ENCODE measurements at places on chromosomes 11 and 22.
A peak's percentile ranks its signal among the peaks of the same experiment; 100 is the strongest.

DNA sequence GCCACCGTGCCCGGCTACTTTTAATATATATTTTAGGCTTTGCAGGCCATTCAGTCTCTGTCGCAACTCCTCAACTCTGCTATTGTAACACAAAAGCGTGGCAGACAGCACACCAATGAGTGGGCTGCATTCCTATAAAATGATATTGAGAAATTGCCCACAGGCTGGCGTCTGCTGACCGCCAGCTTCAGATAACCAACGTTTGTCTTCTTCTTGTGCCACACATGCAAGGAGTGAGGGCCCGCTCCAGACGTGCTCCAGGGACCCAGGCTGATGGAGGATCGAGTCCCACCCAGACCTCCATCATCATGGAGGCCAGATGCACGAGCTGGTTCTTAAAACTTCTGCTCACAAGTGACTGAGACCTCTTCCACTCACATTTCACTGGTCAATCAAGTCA lies 35.4 kb upstream of the LINC01488 start:
- no peak for DNase-seq

DNA sequence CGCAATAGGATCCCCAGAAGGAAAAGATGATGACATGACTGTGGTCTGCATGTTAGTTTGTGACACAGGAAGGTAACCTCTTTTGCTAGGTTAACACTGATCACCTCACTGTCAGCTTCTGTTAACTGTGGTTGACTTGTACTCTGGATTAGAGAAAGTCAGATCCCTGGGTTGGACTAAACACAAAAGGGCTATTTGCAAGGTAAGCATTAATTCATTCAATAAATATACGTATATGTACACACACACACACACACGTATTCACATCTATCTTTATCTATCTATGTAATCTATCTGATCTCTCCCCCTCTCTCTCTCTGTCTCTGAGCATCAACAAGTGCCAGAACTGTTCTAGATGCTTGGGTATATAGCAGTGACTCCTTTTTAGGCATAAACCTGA lies 136.1 kb upstream of the SNX19 start:
- no peak for DNase-seq

- no peak for DNase-seq
Observed at GRCh38 chr22:41911001-41911611, 3.8 kb downstream of the SHISA8 start.

DNA sequence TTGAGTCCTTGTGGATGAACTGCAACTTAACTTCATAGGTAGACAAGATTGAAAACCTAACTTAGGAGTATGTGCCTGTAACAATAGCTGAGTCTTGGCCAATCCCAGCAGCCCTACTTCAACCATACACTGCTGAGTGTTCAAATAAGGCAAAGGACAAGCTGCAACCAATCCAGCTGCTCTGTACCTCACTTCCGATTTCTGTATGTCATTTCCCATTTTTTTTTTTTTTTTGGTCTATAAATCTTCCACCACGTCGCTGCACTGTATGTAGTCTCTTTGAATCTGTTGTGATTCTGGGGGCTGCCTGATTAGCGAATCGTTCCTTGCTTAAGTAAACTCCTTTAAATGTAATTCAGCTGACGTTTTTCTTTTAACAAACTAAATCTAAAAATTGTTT lies 35.4 kb upstream of the FLI1 start:
- no peak for DNase-seq

DNA sequence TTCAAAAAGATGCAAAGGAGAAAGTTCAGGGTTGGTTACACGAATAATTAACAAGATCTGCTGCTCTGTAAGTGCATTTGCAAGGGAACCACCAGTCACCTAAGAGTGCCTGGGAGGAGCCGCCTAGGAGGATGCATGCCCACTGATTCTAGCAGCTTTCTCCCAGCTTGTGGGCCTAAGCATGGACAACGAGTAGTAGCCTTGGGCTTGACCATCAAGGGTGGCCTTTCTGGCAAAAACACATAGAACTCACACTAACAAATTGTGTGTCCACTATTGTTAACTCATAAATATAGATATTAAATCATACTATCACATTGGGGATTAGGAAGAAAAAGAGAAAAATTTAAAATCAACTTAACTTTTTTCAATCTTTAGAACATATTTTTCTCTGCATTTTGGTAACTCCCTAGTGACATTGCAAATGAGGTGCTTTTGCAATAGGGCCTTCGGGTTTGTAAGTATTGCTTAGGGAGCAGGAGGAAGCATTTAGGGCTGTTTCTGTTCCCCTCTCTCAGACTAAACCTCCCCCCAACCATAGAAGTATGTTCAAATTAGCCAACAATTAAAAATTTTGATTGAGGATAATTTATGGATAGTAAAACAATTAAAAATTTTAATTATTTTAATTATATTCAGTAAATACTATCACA lies 57.3 kb upstream of the CEP295 start:
- no peak for DNase-seq

- no peak for DNase-seq
Observed at GRCh38 chr11:119029069-119029339, 1.7 kb downstream of the SLC37A4 start.

DNA sequence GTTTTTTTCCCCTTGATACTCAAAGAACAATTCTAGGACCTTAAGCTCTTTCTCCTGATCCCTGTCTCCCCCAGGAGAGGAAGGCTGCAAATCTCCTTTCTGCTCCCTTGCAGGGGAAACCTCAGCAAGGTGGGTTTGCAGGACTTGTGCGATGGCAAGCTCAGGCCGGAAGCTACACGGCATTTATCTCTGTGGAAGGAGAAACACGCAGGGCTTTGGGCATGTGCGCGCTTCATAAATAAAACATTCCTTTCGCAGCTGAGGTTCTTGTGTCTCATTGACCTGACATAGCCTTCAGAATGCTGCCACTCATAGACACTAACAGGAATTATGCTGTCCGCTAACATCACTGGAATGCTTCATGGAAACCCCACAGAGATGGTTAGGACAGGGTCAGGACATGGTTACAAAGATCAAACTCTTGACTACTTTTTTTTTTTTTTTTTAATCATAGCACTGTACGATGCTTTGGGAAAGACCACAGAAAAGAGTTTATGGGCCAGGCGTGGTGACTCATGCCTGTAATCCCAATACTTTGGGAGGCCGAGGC lies 42.6 kb downstream of the SLN start:
- DNase-seq, result no peak

- no peak for DNase-seq
Observed at GRCh38 chr11:75797116-75797515, 17.9 kb upstream of the UVRAG start.

- peak; percentile 6 for DNase-seq
Observed at GRCh38 chr11:70506986-70507385, 108.7 kb downstream of the CTTN start.

GRCh38 chr11:48109046-48109666 lies 107.5 kb upstream of the OR4B1 start:
- DNase-seq, result peak; percentile 80

- DNase-seq, result no peak
Observed at GRCh38 chr22:18060646-18061620, 16.9 kb upstream of the PEX26 start.

DNA sequence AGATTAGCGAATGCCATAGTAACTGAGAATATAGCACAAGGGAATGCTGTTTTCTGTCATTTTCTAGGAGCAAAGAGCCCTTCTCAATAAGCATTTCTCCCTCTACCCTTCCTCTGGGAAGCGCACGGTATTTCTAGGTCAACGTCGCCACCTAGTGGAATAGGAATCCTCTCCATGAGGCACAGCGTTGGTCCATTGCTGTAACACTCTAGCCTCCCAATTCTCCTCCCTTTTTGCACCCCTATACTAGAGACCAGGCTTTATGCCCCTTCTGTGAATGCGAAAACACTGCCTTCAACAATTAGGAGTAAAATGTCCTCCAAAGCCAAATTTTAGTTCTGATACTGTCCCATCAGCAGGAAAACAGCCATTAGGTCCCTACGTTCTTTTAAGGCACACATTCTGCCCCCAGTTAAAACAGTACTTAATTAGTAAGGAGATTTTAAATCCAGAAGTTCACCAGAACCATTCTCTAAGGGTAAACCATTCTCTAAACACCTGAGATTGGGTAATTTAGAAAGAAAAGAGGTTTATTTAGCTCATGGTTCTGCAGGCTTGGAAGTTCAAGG lies 12.8 kb upstream of the HYLS1 start:
- DNase-seq, result peak; percentile 28

DNA sequence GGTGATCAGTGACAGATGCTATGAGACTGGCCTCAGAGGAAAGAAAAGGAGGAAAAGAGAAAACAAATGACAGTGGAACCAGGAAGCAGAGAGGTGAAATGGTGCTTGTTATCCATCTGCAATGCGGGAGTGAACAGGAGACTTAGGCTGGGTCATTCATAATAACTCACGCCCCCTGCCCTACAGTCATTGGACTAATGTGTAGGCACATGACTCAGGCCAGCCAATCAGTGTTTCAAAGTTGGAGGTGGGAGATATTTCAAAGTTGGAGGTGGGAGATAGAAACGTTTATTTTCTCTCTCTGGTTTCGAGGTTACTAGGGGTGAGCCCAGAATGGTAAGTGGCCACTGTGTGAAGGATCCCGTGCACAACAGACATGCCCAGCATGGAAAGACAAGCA lies 30.3 kb downstream of the SLC22A6 start:
- DNase-seq, result no peak

DNA sequence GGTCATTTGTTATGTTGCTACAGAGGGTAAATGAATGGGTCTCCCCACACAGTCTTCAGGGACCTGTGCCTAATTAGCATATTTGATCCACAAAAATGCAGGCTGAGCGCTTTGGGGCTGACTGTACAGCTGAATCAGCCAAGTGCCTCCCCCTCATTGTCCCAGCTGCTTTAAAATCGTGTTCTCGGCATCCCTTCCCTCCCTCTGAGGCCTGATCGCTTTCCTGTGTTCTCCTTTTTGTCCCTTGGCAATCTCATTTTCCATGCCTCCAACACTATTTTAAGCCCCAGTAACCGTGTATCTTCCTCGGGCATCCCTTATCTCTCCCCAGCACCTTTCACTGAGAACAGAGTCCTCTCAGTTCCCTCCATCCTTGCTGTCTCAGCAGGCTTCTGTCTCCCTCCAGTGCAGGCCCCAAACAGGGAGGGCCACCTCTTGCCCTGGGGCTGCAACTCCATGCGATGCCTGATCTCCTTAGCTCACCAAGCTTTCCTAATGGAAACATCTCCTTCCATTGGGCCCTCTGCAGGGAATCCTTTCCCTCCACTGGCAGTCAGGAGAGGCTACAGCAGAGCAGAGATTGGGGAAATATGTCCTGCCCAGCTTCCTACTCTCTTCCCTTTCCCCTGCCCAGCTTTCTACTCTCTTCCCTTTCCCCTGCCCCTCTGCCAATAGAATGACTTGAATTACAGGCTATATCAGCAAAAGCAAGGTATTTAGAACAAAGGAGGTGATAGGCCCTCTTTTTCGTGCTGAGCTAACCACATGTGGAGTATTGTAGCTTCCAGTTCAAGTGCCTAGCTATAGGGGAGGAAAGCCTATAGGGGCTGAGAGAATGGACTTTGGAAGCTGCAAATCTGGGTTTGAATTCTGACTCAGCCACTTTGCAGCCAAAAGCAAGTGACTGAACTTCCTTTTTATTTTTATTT lies 13.8 kb downstream of the UQCR10 start:
- no peak for DNase-seq

GRCh38 chr11:76616676-76617552 lies 53.6 kb downstream of the LRRC32 start:
- no peak for DNase-seq

GRCh38 chr11:85752890-85753581 lies 57.9 kb downstream of the SYTL2 start:
- DNase-seq, result no peak

GRCh38 chr11:110162216-110162615 lies 69.0 kb downstream of the ZC3H12C start:
- no peak for DNase-seq

DNA sequence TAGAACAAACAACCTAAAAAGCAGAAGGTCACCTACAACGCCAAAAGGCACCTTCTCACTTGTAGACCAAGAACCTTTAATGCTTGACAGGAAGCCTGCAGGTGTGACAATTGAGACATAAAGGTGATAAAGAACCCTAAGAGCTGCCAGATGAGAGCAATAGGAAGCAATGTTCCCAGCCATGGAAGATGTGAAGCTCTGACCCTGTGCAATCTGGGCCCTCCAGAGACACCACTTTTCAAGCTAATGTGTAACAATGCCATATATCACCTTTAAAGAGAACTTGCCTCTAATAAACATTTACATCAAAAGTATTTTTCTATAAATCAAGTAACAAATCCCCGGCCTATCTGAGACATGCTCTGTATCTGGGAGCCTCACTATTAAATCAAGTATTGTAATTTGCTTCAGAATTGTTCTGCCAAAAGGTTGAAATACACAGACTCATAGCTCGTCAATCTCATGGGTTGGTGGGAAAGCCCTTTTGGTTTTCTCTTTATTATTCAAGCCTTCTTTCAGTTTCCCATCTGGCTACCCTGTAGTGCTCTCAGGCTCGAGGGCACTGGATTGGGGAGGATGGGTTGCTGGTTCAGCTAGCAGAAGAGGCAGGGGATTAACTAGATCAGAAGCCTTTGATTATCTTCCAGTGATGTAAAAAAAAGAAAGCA lies 368.9 kb downstream of the BUD13 start:
- DNase-seq, result no peak

DNA sequence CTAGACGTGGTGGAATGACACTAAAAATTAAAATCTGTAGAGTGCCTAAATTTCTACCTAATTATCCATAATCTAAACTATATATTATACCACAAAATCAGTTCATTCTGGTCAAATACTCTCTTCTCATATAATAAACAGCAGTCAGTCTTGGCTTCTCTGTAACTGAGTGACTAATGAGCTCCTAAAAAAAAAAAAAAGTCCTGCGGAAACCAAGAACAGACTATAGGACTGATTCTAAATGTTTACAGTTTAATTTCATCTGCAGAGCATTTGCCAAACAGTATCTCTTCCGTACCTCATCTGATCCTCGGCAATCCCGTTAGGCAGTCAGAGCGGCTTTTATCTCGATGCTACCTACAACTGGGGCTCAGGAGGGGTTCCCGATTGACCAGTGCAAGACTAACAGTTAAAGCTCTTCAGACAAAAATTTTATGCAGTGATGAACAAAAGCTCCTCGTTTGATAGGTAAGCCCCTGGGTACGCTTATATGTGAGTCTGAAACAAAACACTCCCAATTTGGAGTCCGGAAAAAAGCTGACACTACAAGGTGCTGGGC lies 686 bp downstream of the KIF18A start:
- no peak for DNase-seq

- no peak for DNase-seq
Observed at GRCh38 chr22:46047226-46047625, 70.3 kb upstream of the WNT7B start.

DNA sequence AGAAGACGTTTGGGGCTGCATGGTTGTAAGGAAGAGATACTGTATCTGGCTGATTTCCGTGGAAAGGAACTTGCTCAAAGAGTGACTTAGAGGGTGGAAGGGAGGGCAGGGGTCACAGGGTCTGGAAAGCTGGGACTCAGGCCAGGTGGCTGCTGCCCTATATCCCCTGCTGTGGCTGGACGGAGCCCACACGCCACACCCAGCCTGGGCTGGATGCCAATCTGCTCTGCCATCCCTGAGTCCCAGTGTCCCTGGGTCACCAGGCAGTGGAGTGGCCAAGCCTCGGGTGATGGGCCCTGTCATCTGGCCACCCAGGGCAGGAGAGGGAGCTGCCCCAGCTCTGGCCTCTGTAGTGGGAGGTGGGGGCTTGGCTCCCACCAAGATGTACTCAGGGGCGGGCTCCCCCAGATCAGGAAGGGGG lies 26.5 kb upstream of the KRTAP5-7 start:
- no peak for DNase-seq

GRCh38 chr11:74072286-74072685 lies 63.4 kb upstream of the UCP3 start:
- DNase-seq, result no peak

GRCh38 chr11:1878137-1879031 lies 13.3 kb downstream of the PRR33 start:
- DNase-seq, result no peak

GRCh38 chr11:95248666-95249467 lies 17.9 kb upstream of the SESN3 start:
- no peak for DNase-seq

All from NCI-H1694 (cell line).